ENCODE measurements at places on chromosomes 16 and 17.
A peak's percentile ranks its signal among the peaks of the same experiment; 100 is the strongest.

GRCh38 chr17:64638552-64639203 lies 23.4 kb downstream of the SMURF2 start:
- DNase-seq: no peak

GRCh38 chr16:72657791-72658190 lies 390.1 kb downstream of the ZFHX3 start:
- DNase-seq: no peak

GRCh38 chr16:8763083-8763482 lies 34.4 kb downstream of the TMEM186 start:
- DNase-seq: no peak

DNA sequence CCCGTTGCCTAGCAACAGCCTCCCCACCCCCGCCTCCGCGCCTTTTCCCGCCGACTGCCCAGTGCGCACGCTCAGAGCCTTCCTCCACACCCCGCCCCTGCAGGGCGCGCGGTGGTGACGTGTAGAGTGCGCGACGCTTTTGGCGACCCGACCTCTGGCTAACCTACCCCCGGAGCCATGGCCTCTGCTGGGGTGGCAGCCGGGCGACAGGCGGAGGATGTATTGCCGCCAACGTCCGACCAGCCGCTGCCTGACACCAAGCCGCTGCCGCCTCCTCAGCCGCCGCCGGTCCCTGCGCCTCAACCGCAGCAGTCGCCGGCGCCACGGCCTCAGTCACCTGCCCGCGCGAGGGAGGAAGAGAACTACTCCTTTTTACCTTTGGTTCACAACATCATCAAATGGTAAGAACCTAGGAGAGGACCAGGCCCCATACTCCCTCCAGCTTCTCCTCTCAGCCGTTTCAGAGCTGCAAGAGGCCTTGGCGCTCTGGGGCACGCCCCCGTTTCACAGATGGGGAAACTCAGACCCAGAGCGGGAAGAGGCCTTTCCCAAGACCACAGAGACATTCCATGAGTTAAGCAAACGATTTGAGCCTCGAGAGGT lies at the start of gene MED9:
MED9 (plus strand) TSS at position 136 of the 603 bp plus-strand sequence; CDS start at position 178, 42 bp downstream.
- peak; percentile 95 for DNase-seq

DNA sequence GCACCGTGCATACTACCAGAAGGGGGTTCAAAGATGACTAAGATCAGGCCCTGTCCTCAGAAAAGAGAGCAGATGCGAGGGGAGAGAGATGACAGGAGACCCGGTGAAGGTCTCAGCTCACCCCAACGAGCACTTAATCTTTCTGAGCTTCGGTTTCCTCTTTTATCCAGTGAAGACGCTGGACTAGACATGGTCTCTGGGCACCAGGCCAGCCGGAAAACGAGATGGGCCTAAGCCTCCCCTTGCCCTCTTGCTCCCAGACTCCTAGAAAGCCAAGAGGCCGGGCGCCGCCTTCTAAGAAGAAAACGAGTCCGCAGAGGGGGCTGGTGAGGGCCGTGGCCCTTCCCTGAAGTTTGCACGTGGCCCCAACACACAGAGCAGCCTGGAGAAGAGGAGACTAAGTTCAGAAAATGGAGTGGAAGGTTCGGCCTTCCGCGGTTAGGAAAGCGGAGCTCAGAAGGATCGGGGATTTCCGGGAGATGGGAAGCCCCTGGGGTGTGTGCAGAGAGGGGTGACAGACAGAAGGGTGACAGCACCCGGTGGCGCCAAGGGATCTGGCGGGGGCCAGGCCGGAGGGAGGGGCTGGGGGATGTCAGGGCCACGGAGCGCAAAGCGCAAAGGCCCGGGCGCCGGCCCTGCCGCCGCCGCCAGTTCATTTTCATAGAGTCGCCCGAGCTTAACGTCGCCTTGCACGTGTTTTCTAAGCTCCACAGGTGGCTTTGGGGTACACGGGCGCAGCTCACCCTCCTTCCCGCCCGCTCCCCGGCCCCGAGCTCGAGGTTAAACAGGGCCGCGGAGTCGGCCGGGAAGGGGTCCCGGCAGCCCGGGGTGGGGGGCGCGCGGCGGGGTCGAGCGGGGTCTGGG lies 42.1 kb upstream of the BHLHA9 start:
- peak; percentile 15 for DNase-seq

DNA sequence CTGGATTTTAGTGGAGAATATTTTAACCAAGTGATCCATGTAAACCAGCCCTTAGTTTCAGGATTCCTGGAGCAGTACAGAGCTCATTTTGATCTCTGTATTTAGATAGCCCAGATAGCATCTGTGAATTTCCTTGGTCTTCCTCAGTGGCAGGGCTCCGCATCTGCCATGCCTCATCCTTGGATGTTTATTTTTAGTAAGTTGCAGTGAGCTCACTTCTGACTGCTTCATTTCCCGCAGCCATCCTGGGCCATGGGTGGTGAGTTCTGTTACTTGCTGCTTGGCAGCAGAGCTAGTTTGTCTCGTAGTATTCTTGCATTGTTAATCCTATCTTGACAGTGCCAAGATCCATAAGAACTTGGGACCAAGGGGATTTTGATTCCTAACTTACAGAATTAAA lies 33.7 kb downstream of the IST1 start:
- no peak for DNase-seq

- no peak for DNase-seq
Observed at GRCh38 chr16:85395207-85395912, 217.8 kb upstream of the GSE1 start.

DNA sequence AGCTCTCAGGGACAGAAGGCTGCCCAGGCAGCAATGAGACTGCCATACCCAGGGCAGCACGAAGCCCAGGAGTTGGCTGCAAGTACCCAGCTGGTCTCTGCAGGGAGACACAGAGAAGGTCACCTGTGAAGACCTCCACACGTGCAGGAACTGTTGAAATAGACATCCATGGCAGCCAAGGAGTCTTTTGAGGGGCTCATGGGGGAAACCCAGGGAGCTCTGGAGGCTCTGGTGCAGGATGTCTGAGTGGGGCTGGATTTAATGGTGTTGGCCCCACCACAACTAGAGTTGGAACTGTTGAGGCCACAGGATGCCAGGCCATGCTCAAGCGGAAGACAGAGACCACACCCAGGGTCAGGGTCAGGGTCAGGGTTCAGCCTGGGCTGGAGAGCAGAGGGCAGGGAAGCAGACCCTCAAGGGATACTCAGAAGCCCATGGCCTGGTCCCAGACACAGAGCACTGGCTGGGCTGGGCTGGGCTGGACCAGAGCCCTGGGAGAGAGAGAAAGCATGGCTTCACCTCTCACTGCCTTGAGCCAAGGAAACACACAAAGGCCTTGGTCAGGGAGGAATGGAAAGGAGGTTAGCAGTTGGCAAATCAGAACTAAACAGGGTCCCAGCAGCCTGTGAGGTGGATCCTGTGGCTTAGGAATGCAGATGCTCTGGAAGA lies 21.4 kb downstream of the PITPNM3 start:
- DNase-seq: no peak

DNA sequence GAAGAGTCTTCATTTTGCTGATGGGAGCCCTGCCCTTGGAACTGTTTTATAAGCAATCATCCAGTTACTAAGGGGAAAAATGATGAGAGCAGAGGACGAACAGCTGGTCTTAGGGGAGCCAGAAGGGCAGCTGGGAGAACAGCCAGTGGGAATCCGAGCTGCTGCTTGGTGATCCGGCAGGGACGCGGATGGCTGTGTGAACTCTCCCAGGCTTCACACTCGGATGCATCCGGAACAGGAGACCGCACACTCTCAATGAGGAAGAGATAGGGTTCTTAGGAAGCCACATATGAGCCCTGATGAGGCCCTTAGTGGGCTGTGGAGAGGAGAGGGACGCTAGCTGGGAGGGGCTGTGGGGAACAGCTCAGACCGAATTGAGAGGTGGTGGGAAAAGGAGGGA lies 5.0 kb upstream of the CACNG5 start:
- no peak for DNase-seq

GRCh38 chr17:20991276-20992037 lies 51.4 kb downstream of the USP22 start:
- no peak for DNase-seq

GRCh38 chr16:79519448-79519847 lies 81.1 kb downstream of the MAF start:
- no peak for DNase-seq

GRCh38 chr16:27273670-27274423 lies 5.3 kb upstream of the NSMCE1 start:
- DNase-seq: peak; percentile 30

- peak; percentile 58 for DNase-seq
Observed at GRCh38 chr17:28950017-28950751, 1.1 kb downstream of the PHF12 start.

GRCh38 chr17:33124871-33125551 lies 133.4 kb downstream of the SPACA3 start:
- DNase-seq: no peak

- DNase-seq: no peak
Observed at GRCh38 chr17:17072546-17072945, 30.3 kb downstream of the MPRIP start.

- no peak for DNase-seq
Observed at GRCh38 chr16:11196286-11196828, 59.6 kb downstream of the SOCS1 start.

DNA sequence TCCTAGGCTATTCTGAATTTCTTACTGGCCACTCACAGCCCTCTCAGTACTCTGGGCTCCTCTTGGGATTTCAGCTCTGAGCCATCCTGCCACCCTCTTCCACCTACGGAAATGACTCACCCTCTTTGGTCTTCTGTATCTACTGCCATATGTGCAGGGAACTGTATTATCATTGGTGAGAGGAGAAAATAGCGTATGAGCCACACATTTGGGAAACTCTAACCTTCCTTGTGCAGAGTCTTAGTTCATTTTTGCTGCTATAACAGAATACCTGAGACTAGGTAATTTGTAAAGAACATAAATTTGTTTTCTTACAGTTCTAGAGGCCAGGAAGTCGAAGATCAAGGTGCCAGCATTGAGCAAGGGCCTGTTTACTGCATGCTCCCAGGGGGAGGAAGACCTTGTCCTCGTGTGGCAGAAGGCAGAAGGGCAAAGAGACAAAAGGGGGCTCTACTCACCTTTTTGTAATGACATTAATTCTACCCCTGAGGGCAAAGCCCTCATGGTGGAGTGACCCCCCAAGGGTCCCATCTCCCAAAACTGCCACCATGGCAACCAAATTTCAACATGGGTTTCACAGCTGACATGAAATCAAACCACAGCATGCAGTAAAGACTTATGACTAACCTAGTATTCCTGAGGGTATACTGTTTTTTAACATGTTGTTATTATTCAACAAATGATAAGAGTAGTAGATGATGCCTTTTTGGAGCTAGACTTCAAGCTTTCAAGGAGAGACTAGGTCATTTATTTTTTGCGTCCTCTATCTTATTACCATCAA lies 191.8 kb downstream of the PRKCA start:
- DNase-seq: no peak

DNA sequence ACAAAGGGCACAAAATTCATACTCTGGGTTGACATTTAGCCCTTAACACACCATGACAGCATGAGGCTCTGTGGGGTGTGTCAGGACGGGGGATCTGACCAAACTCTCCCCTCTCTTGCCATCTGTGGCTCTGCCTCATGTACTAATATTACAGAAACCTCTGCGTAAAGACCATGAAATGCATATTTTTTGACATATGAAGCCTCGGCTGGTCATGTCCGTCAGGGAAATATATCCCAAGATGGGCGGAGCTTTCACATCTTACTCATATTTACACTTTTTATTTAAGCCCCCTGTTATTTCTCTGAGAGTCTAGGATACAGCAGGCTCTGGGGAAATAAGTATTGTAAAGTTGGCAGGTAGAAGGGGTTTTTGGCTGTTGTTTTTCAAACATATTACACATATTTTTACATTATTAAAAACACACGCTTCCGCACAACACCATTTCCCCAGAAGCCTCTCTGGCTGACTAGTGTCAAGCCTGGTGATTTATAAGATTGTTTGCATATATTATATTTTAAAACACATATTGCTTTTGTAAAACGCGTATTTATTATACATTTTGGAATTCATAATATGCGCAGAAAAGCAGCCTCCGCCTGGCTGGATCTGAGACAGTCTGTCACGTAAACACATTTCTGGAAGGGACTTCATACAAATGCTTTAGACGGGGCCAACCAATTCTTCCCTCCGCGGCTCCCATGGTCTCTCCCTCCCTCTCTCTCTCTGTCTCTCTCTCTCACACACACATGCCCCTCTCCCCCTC lies 237.7 kb upstream of the ZFHX3 start:
- no peak for DNase-seq

DNA sequence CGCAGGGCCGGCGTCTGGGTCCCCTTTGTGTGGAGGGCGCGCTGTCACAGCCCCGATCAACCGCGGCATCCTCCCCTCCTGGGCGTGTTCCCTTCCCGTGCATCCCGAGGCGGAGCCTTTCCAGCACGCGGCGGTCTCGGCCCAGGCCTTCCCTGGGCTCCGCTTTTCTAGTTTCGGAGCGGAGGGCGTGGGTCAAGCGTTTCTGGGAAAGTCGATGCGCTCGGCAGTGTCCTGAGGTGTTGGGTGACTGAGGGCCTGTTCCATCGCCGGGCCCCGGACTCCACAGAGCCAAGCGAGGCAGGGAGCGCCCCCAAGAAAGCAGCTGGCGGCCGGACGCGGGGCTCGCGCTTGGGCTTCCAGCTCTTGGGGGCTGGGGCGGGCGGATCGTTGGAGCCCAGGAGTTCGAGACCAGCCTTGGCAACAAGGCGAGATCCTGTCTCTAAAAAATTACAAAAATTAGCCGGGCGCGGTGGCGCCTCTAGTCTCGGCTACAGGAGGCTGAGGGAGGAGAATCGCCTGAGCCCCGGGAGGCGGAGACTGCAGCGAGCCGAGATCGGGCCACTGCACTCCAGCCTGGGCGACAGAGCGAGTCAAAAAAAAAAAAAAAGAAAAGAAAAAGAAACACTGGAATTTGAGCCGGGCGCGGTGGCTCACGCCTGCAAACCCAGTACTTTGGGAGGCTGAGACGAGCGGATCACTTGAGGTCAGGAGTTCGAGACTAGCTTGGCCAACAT lies 806 bp downstream of the IFT140 start:
- peak; percentile 31 for DNase-seq

GRCh38 chr17:21454441-21454840 lies 78.3 kb downstream of the KCNJ12 start:
- DNase-seq: no peak

- DNase-seq: no peak
Observed at GRCh38 chr17:60941028-60941427, 263.4 kb downstream of the BCAS3 start.

- no peak for DNase-seq
Observed at GRCh38 chr17:41919840-41920579, 1.3 kb upstream of the ACLY start.

GRCh38 chr17:59401725-59402124 lies 70.3 kb downstream of the YPEL2 start:
- DNase-seq: no peak

DNA sequence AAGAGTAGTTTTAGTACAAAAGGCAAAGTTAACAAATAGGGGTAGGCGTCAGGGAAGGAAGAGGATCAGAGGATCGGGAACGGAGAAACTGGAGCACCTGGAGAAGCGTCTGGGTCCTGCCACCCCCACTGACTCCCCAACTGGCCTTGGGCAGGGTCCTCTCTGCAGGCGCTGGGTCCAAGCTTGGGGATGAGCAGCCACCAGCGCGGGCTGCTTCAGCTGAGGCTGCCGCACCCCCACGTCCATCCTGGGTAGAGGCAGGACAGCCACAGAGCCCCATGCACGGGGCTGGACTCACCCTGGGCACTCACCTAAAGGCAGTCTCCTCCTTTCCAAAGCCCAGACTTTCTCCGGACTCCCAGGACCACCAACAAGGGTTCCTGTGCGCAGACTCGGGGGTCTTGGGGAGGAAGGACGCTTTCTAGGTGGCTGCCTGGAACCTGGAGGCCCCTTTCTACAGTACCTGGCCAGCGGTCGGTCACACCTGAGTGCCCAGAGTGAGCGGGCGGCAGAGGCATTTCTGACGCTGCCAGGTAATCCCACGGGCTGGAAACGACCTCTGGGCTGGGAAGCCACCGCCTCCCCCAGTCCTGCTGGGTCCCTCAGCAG lies 1.1 kb downstream of the HS3ST6 start:
- no peak for DNase-seq
